Stimulated activated CD4-positive, alpha-beta T cell treated with anti-CD3 and anti-CD28 coated beads, Interleukin-2, amount 100 ng/mL, for 48 hours (primary cell): ENCODE measurements at places on chromosomes 5 and 9.

- DNase-seq: no peak
These were observed 182 bp downstream of the SCAMP1 start for GRCh38 chr5:78360674-78360923.

GRCh38 chr9:21982391-21982790, 11.8 kb downstream of the CDKN2A start:
- DNase-seq: no peak

DNA sequence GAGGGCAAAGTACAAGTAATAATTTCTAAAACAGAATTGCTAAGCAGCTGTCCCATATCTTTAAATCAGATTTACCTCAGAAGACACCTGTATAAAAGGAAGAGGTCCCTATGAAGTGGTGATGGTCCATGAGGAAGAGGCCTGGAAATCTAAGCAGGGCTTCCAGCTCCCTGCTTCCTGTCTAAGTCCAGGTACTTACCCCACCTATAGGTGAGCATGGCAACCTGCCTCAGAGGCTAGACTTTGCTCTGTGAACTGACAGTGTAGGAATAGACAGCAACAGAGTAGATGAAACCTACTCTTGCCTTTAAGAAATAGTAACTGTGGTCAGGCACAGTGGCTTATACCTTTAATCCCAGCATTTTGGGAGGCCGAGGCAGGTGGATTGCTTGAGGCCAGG, 55.8 kb upstream of the ARRDC3 start:
- DNase-seq: no peak

DNA sequence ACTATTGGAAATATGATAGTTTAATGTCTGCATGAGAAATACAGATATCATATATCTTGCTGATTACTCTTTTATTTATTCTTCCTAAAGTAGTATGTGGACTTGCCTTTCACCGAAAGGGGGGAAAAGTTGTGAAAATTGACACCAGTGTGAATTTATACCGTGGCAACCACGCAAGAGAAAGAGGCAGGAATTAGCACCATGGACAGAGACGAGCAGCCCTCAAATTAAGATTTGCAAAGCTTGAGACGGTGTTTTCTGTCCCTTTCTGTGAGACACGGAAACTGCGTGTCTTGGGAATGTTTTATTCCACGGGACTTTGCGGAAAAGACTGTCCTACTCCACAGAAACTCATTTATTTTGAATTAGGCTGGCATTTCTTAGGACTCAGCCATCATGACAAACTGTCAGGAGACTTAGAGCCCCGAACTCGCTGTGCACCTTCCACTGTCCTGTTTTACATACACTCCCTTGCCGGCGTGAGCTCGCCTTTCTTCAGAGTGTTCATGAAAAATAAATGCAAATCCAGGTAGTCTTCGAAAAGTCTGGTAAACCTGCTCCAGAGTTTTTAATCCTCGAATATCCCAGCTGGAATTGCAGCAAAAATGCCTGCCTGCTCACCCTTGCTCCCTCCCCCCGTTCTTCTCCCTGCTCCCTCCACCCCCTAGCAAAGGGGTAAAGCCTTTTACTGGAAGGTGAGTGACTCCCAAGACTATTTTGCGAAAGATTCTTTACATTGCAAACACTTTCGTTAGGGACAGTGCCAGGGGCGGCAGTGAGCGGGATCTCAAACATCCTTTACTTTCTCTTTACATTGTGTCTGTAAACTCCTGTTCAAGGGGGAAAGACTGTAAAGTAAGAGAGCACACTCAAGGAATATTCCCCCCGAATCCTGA, 3.8 kb upstream of the ELAVL2 start:
- DNase-seq: no peak

GRCh38 chr5:76086095-76086494, 2.9 kb downstream of the SV2C start:
- DNase-seq: no peak
